ENCODE measurements at places on chromosomes 11 and 22.

- DNase-seq, result no peak
Observed at GRCh38 chr11:125772834-125773505, 5.7 kb downstream of the PATE2 start.

DNA sequence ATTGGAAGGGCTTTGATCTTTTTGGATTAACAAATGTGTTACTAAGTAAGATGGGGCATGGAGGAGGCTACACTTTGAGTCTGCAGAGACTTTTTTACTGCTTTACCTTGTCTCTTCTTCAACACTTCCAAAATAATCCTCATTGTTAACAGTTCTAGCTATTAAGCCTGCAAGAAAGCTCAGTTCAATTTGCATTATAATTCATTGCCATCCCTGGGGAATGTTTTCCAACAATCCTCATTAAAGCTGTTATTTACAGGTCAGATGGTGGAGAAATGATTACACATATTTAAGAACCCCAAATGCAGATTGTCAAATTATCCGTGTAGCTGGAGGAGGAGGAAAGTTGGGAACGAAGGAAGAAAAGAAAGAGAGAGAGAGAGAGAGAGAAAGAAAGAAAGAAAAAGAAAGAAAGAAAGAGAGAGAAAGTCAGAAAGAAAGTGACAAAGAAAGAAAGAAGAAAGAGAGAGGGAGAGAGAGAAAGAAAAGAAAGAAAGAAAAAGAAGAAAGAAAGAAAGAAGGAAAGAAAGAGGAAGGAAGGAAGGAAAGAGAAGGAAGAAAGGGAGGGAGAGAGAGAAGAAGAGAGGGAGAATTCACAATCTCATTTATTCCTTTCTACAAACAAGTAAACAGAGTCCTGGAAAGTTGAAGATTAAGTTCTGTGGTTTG is 443.9 kb downstream of the INSC start:
- no peak for DNase-seq

- DNase-seq, result no peak
Observed at GRCh38 chr11:113773092-113773415, 438 bp downstream of the ZW10 start.

DNA sequence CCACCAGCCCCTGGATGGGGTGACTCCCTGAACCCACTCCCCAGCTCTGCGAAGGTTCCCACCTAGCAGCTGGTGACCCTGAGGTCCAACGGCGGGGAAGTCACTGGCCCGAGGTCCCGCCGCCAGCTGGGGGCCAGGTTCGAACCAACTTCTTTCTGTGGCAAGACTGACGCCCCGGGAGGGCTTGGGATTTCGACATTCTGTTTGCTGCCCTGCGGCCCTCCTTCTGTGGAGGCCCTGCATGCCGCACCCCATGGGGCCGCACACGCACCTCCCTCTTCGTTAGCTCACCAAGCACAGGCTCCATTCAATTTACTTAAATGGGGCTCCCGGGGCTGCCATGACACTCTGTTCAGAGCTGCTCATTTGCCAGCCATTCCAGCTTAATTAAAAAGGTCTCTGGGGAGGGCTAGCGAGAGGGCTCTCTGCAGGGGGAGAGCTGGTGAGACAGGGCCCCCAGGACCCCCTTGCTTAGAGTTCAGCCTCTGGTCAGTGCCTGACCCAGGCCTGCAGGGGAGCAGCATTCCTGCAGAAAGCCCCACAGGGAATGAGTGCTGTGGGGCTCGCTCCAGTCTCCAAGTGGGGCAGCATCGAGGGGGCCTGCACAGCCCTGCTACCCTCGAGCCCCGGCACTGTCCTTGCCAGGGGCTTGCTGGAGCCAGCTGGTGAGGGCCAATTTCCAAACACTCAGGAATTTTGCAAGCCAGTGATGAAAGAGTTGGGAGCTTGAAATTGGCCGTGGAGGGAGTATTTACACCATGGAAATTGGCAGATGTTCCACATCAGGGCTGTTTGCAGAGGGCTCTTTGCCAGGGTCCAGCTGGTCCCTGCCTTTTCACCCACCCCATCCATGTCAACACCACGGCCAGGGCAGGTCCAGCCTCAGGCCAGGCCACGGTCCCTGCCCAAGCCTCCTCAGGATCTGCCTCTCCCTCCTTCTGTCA is 80.8 kb downstream of the CACNA1I start:
- no peak for DNase-seq

- DNase-seq, result no peak
Observed at GRCh38 chr11:23767576-23767975, 729.3 kb upstream of the LUZP2 start.

GRCh38 chr22:19169947-19170318 is 8.6 kb downstream of the SLC25A1 start:
- no peak for DNase-seq

DNA sequence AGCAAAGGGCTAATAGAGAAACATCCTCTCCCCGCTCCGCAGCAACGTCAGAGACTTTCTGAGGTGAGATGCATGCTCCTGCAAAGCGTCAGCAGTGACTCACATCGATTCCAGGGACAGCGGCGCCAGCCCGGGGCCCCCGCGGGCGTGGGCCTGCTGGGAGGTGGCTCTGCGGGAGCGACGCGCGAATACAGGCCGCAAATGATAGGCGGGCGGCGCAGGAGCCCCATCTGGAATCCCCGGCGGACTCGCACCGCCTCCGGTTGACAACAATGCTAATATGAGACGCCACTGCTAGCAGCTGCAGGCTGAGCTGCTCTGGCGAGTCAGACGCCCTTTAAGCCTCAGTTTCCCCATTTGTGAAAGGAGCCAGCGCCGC is 557 bp downstream of the RANGAP1 start:
- DNase-seq, result peak; percentile 59

- no peak for DNase-seq
Observed at GRCh38 chr11:9905960-9906791, 242.3 kb downstream of the SWAP70 start.

- no peak for DNase-seq
Observed at GRCh38 chr11:122273476-122274191, 157.6 kb upstream of the BLID start.

- DNase-seq, result no peak
Observed at GRCh38 chr11:121711236-121711635, 258.5 kb upstream of the SORL1-AS1 start.

Data from right forelimb (tissue), 1 donor.